CD4-positive, alpha-beta T cell treated with Interleukin-17A for 4 hours (primary cell): ENCODE measurements at places on chromosomes 16 and 17.

GRCh38 chr17:15388356-15389041, 47.1 kb upstream of the TEKT3 start:
- no peak for DNase-seq

DNA sequence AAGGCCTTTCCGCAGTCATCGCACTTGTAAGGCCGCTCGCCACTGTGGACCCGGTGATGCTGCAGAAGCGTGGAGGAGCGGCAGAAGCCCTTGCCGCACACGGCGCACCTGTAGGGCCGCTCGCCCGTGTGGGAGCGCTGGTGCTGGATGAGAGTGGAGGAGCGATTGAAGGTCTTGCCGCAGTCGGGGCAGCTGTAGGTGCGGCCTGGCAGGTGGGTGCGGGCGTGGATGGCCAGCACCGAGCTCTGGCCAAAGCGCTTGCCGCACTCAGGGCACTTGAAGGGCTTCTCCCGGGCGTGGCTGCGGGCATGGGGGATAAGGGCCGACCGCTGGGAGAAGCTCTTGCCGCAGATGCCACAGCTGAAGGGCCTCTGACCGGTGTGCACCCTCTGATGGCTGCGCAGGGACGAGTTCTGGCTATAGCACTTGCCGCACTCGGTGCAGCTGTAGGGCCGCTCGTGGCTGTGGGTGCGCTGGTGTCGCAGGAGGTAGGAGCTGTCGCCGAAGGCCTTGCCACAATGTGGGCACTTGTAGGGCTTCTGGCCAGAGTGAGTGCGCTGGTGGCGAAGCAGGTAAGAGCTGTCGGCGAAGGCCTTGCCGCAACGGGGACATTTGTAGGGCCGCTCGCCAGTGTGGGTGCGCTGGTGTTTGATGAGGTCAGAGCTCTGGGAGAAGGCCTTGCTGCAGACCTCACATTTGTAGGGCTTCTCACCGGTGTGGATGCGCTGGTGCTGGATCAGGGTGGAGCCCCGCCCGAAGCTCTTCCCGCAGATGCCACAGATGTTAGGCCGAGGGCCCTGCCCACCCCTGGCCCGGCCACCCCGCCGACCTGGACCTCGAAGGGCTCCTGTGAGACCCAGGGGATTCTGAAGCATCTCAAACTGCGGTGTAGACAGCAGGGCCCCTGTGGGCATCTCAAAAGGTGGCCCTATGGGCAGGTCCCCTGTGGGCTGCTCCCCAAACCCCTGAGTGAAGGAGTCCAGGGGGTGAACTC, 1.5 kb downstream of the ZNF768 start:
- no peak for DNase-seq

DNA sequence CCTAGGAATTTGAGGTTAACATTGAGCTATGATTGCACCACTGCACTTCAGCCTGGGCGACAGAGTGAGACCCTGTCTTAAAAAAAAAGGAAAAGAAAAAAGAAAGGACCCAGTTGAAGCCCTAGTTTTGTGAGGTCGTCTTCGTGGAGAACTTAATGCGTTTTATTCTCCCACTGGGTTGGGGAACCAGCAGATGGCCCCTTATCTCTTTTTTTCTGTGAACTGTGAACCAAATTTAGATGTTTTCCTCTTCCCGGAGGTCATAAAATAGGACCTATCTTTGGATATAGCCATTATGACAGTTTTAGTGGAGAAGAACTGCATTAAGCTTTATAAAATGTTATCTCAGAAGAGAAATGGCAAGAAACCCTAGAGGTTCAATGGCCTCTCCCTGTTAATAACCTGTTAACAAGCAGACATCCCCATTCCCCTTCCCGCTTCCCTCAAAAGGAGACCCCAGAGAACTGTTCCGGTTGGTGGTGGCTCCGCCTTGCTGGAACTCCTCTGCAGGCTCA, 23.5 kb downstream of the KIAA0513 start:
- no peak for DNase-seq

- DNase-seq: no peak
These were observed 41.7 kb downstream of the ANKFY1 start for GRCh38 chr17:4221899-4222659.

DNA sequence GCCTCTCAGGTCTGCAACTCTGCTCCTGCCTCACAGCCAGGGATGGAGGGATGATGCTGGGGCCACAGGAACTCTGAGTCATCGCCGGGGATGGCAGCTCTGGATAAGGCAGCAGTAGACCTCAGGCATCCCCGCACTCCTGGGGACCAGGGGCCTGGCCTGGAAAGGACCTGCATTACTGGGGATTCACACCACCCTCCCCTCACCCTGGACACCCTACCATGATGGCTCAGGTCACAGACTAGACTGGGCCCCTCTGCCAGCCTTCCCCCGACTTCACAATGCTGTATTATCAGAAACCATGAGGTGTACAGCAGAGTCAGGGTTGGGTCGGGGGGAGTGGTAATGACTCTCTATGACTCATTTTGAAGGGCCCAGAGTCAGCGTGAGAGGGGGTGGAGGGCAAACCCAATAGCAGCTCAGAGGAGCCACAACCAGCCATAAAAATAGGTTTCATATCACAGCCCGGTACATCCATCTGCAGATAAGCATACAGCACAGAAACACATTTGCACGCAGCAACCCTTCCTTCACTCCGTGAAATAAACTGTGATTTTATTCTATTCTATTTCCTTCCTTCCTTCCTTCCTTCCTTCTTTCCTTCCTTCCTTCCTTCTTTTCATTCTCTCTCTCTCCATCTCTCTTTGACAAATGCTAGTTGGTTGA, 28.8 kb downstream of the DYNLRB2 start:
- peak; percentile 69 for DNase-seq

GRCh38 chr16:85027958-85028684, 526 bp downstream of the KIAA0513 start:
- DNase-seq: peak; percentile 21

- no peak for DNase-seq
These were observed 326 bp downstream of the SRCIN1 start for GRCh38 chr17:38605411-38605840.

- DNase-seq: no peak
These were observed 101.9 kb downstream of the STX8 start for GRCh38 chr17:9473711-9474110.

- no peak for DNase-seq
These were observed 22.9 kb downstream of the GDE1 start for GRCh38 chr16:19499006-19499405.

GRCh38 chr17:72467841-72468653, 347.2 kb downstream of the SOX9 start:
- DNase-seq: no peak

DNA sequence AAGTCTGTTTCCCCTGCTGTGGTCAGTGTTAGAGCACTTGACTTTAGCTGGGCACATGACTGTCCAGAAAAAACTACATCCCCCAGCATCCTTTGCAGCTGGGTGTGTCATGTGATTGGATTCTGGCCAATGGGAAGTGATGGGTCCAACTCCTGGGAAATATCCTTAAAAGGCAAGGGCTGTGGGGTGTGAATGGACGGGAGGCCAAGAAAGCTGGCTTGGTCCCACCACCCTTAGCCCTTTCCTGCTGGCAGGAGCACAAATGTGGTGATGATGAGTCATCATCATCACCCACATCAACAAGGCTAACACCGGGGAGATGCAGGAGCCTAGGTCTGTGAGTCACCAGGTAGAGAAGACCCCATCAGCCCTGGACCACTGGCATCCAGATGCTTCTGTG, 341.7 kb downstream of the C16orf95 start:
- no peak for DNase-seq

- no peak for DNase-seq
These were observed 238.7 kb upstream of the ELAC2 start for GRCh38 chr17:13256545-13256944.

GRCh38 chr17:50689251-50689650, 18.5 kb downstream of the ANKRD40 start:
- no peak for DNase-seq

- DNase-seq: no peak
These were observed 181.6 kb downstream of the DNAH9 start for GRCh38 chr17:11779892-11780291.

DNA sequence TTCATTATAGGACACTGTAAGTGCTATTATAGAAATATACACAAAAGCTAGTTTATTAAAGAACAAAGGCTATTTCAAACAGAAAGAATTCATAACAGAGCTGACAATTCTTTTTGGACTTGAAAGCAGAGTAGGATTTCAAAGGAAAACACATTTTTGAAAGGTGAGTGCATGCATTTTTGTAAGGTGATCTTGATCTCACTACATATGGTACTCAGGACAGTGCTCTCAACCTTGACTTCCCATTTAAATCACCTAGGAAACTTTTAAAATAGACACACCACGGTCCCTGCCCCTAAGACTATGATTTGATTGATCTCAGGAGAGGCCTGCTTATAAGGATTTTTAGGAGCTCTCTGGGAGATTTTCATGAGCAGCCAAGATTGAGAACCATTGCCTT, 1362.0 kb downstream of the CDH8 start:
- no peak for DNase-seq

- peak; percentile 55 for DNase-seq
These were observed 67.7 kb downstream of the MPRIP start for GRCh38 chr17:17109907-17110306.

- no peak for DNase-seq
These were observed 136.6 kb downstream of the RPTOR start for GRCh38 chr17:80681215-80681614.

GRCh38 chr16:70158261-70158939, 15.2 kb upstream of the CLEC18C start:
- DNase-seq: no peak

- peak; percentile 85 for DNase-seq
These were observed 5.5 kb downstream of the GAS2L2 start for GRCh38 chr17:35747540-35748017.

GRCh38 chr16:82152196-82152595, 17.8 kb downstream of the MPHOSPH6 start:
- no peak for DNase-seq

- no peak for DNase-seq
These were observed 3.4 kb upstream of the SRL start for GRCh38 chr16:4245077-4245791.

DNA sequence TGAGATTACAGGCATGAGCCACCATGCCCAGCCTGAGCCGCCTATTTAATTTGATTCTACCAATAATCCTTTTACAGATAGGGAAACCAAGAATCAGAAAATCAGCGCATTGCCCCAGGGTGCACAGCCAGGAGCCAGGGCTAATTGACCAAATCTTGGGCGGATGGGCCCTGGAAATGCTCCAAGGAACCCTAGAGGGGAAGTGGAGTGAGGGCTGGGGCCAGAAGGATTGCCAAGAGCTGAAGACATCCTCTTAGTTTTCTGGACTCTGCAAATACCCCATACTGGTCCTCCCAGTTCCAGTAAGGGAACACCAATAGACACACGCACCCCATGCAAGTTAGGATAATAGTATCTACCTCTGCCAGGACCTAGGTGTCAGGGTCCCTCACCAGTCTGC, 3.8 kb downstream of the FHOD1 start:
- no peak for DNase-seq

GRCh38 chr17:54945671-54946070, 22.8 kb downstream of the COX11 start:
- no peak for DNase-seq

DNA sequence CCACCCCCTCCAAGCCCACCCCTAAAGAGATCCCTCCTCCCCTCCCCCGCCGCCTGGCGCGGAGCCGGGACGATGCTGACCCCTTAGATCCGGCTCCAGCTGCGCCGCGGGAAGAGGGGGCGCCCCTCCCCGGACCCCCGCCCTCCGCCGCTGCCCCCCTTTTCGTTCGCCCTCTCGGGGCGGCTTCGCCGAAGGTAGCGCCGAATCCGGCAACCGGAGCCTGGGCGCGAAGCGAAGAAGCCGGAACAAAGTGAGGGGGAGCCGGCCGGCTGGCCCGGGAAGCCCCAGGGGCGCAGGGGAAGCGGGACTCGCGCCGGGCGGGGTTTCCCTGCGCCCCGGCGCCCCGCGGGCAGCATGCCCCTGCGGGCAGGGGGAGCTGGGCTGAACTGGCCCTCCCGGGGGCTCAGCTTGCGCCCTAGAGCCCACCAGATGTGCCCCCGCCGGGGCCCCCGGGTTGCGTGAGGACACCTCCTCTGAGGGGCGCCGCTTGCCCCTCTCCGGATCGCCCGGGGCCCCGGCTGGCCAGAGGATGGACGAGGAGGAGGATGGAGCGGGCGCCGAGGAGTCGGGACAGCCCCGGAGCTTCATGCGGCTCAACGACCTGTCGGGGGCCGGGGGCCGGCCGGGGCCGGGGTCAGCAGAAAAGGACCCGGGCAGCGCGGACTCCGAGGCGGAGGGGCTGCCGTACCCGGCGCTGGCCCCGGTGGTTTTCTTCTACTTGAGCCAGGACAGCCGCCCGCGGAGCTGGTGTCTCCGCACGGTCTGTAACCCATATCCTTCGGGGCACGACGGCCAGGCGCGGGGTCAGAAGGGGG, 623 bp downstream of the CACNA1G start:
- peak; percentile 34 for DNase-seq
